ENCODE measurements at places on chromosomes 5 and 9. TPM values are rescaled to one million over a fixed set of nuclear protein-coding genes. Genes with fewer than 3 reads are reported as not detected.

DNA sequence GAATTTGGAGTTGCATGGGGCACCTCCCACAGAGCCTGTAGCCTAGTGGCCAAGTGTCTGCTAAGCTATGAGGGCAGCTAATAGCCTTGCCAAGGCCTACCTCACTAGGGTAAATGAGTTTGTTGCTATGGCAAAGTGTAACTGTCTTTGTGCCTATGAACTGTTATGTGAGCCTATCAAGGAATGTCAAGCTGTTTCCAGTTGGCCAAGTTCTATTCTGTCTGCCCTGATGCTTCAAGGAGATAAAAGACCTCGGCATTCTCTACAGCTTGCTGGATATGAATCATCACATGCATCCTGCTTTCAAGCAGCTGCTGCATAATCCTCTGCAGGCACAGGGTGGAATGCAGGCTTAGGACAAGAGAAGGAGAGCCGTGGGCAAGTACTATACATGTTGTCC lies 69.8 kb upstream of the CCDC112 start:
- no peak for DNase-seq

GRCh38 chr5:158877706-158878105 lies 222.0 kb downstream of the EBF1 start:
- DNase-seq, result no peak

DNA sequence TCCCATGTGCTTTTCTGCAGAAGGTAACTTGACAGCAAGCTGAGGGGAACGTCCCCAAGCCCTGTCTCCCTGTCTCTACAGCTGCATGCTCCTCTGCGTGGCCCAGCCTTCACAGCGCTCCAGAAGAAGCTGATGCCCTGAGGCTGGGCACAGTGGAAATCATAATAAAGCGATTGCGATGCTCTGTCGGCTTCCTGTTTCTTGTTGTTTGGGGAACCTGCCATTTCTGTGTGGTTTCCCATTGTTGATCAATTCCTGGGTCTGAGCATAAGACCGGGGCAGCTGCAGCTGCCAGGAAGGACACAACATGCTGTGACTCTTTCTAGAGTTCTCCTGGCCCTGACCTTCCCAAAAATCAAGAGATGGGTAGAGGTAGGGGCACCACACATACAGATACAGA lies 7.2 kb upstream of the DNAJB5 start:
- no peak for DNase-seq

GRCh38 chr5:132008961-132009680 lies 2.3 kb downstream of the ACSL6 start:
- DNase-seq, result no peak

GRCh38 chr5:19001539-19001938 lies 986.5 kb downstream of the CDH18 start:
- DNase-seq, result no peak

GRCh38 chr5:111259636-111260035 lies 35.5 kb downstream of the CAMK4 start:
- DNase-seq, result no peak

WNT8A gene
- total RNA-seq, result not detected

CDC37L1 gene
- total RNA-seq, result 41.6 TPM

CTSV gene
- 0.21 TPM for total RNA-seq

Data from left cardiac atrium (tissue), 4 donors.